ENCODE measurements at places on chromosomes 16 and 17.

DNA sequence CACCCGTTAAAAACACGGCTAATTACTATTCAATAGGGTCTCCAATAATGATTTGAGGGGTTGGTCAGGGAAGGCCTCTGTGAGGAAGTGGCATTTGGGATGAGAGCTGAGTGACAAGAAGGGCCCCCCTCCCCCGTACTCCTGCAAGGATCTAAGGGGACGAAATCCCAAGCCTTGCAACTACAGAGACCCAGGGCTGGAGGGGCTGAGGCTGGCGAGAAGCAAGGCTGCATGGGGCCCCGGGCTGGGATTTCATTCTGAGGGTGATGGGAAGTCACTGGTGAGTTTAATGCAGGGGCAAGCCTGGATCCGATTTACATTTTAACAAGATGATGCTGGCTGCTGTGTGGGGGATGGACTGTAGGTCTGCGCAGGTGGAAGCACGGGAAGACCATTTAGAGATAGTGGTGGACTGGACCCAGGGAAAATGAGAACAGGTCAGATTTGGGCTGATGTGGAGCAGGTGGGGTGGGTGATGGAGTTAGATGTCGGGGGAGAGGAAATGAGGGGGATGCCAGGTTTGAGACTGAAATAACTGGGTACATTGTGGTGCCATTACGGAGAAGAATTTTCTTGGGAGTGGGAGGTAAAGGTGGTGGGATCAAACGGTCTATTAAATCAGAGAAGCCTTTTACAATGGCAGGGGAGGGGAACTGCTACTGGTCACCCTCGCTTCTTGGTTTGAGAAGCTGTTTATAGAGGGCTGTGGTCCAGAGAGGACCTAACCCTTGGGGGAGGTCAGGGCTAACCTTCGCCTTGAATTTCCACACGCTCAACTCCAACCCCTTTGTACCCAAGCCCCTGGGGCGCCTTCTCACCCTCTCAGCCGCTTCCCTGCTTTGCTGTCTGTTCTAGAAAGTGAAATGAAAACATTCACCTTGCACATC is 932 bp upstream of the MYBBP1A start:
- DNase-seq, result no peak

GRCh38 chr16:84143784-84144199 is 1.2 kb downstream of the HSDL1 start:
- no peak for DNase-seq

GRCh38 chr17:3852561-3852960 is 6.5 kb upstream of the NCBP3 start:
- DNase-seq, result no peak

- no peak for DNase-seq
These were observed 48.4 kb upstream of the ALDH3A1 start for GRCh38 chr17:19796457-19796856.

DNA sequence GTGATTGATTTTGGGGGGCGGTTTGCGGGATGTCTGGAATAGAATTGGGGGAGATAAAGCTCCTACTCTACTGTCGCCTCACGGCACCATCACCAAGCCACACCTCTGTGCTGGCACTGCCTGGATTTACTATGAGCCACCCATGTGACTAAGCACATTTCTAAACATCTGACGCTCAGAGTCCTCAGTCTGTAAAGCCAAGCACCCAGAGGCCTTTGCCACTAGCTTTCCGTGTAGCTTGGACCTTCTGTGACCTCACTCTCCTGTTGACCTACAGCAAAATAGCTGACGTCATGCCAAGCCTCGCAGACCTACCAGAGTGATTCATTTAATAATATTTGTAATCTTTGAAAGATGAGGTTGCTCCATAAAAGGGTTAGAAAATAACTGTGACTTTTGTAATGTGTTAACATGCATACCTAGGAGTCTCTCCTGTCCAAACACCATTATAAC is 38.5 kb upstream of the MYOCD start:
- no peak for DNase-seq

DNA sequence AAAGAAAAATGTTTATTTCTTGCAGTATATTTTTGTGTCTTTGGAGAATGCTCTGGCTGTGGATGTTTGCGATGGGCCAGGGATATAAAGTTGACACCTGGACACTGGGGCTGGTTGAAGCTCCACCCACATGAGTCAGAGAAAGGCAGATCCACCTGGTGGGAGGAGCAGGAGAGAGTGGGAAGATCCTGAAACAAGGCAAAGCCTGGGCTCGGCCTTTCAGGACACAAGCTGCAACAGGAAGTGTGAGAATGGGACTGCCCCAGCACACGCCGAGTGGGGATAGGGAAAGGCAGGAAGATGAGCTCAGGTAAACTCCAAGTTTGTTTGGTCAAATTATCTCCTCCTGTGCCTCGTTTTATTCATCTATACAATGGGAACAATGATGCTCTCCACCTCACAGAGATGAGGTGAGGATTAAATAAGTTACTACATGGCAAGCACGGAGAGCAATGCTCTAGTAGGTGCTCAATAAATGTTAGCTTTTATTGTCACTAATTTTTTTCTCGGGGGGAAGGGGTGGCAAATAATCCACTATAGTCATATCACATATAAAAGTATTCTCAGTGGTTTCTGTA is 21.4 kb upstream of the PITPNM3 start:
- no peak for DNase-seq

GRCh38 chr17:5544115-5544514 is 40.2 kb downstream of the NLRP1 start:
- no peak for DNase-seq

DNA sequence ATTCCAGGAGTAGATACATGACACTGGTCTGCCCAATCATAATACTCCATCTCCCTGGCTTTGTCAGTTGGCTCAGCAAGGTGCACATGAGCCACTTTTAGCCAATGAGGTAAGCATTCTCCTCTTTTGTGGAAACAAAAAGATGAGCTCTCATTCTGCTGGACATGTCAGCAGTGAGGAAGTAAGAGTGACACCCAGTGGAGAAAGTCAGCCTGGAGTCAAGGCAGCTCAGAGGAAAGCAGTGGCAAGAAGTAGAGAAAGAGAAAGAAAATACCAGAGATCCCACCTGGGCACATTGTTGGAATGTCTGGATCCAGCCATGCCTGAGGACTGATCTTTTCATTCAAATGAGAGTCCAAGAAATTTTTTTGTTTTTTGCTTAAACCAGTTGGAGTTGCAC is 496.9 kb upstream of the C16orf82 start:
- peak; percentile 2 for DNase-seq

DNA sequence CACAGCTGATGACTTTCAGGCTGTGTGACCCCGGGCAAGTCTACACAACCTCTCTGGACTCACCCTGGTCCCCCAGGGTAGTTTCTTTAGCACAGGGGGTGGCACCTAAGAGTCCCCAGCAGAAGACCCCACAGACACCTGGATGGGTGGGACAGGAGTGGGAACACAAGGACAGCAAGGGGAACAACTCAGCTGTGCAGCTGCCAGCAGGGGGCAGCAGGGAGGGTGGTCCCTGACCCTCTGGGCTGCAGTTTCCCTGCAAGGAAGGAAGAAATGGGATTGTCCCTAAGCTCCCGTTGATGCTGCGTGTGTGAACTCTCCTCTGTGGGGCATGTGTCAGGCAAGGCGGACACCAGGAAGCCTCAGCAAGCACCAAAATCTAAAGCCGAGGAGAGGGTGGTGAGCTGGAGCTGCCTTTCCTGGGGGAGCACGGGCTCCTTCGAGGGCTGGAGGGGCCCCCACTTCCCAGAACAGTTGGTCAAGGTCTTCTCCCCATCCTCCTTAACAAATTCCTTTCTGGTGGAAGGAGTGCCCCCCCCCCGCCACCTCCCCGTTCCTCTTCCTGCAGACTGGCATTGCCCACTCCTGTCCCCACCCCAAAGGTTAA is 24.1 kb upstream of the CDH5 start:
- no peak for DNase-seq

DNA sequence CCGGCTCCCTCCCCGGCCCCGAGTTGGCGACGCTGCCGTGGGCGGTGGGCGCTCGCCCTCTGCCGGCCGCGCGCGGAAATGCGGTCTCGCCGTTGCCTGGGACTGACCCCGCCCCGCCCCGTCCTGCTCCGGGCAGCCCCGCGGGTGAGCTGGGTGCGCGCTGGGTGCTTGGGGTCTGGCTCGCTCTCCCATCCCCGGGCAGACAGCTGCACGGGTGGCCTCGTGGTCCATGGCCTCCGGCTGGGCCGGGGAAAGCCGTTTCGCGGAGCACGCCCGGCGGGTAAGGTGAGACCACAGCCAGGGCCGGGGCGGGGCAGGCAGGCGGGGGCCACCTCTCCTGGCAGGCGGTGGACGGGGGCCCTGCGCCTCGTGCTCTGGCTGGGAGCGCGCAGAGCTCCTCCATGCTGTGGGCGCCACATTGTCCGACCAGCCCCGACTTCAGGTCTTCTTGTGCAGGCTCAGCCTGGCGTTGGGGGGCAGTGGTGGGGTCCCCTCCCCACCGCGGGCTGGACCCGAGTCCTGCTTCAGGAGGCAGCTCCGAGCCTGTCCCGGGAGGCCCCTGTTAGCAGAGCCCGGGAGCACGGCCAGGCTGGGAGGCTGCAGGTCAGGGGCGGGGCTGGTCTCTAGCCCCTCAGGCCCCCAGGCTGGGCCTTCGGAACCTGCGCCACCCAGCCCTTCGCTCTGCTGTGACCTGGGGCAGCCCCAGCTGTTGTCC is 7.0 kb upstream of the C1QTNF8 start:
- no peak for DNase-seq

GRCh38 chr17:43363926-43364285 is 34.9 kb upstream of the ARL4D start:
- no peak for DNase-seq

GRCh38 chr17:48207776-48208544 is 100.4 kb downstream of the SNX11 start:
- DNase-seq, result no peak

GRCh38 chr17:57084361-57084801 is 665 bp upstream of the AKAP1 start:
- no peak for DNase-seq

DNA sequence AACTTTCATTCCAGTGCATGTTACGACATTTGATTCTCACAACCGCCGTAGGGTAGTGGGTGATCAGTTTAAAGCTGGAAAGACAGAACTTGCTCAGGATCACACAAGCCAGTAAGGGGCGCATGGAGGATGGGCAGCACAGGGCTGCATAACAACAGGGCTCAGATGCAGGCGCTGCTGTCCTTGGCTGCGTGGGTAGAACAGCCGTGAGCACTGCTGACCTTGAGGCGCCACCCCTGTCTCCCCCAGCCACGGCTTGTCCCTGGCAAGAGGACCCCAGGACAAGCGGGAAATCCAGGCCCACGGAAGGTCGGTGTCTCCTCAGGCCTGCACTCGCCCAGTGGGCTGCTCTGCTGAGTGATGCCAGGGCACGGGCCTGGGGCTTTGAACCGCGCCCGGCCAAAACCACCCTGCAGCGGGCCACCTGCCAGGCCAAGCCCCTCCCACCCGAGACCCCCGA is 84.7 kb downstream of the LMF1 start:
- DNase-seq, result no peak

DNA sequence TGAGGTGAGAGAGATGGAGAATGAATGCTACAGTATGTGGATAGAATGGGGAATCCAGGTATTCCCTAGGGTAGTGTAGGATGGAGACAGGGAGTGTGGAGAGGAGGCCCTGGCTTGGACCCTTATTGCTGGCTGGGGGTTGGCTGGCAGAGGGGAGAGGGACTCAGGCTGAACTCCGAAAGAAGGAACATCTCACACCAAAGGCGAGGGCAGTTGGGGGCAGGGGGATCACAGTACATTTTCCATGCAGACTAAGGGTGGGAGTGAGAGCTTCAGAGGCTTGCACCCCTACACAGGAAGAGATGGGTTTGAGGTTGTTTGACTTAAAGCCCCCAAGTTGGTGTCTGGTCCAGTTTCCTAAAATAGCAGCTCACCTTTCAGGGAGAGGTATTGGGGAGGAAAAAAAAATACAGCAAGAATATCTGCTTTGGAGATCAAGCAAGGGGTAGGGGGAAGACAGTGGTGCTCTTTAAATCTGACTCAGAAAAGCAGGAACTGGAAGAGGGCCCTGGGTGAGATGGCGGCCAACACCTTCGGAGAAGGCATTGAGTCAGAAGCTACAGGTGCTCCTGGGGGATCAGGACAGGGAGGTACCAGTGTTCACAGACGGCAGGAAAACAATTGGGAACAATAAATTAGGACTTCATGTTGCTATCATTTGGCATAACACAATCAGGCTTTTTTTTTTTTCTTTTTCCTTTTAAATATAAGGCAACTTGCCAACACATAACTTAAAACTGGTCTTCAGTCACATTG is 12.4 kb downstream of the TRAF4 start:
- no peak for DNase-seq

- DNase-seq, result no peak
These were observed 17.9 kb upstream of the ZFHX3 start for GRCh38 chr16:73065632-73066330.

GRCh38 chr17:350706-351448 is 1.7 kb downstream of the RPH3AL start:
- no peak for DNase-seq

GRCh38 chr17:64273006-64273405 is 9.9 kb upstream of the TEX2 start:
- DNase-seq, result no peak

GRCh38 chr17:7553356-7553755 is 4.5 kb downstream of the TNFSF12 start:
- DNase-seq, result no peak

- DNase-seq, result no peak
These were observed 45.4 kb downstream of the SEC14L1 start for GRCh38 chr17:77186141-77186604.

GRCh38 chr17:35298639-35299038 is 55.8 kb downstream of the SLFN5 start:
- no peak for DNase-seq

DNA sequence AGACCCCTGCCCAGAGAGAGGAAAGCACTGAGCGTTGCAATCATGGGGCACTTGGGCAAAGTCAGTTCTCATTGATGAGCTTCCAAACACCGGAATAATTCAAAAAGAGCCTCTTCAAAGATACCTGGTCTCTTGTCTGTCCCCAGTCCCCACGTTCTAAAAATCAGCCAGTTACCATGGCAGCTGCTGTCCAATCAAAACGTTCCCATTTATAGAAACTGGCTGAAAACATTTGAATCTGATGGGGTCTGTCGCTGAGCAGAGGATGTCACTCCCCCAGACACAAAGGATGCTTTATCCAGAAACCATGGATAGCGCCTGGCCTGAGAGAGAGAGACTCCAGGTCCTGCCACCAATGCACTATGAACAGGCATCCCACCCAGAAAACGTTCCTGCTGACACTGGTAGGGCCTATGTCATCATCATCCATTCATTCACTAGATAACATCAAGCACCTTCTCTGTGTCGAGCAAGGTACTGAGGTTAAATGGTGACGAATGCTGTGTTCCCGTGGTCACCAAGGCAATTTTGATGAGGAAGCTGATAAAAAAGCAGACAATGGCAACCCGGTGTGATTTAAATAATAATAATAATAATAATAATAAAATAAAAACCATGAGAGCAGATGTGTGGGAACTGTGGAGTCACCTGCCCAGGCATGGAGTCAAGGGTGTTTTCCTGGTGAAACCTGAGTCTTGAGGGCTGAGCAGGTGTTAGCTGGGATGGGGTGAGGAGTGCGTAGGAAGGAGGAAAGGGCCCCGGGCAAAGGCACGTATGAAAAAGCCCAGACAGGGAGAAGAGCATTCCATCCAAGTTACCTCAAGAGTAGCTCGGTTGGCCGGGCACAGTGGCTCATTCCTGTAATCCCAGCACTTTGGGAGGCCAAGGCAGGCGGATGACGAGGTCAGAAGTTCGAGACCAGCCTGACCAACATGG is 19.0 kb upstream of the CALB2 start:
- DNase-seq, result no peak

- DNase-seq, result no peak
These were observed 9.9 kb downstream of the XYLT1 start for GRCh38 chr16:17460890-17461289.
